ENCODE measurements at places on chromosomes 16 and 17. TPM values are rescaled to one million over a fixed set of nuclear protein-coding genes. Genes with fewer than 3 reads are reported as not detected.

- no peak for DNase-seq
These were observed 223.2 kb upstream of the PSMD7 start for GRCh38 chr16:74073456-74073855.

DNA sequence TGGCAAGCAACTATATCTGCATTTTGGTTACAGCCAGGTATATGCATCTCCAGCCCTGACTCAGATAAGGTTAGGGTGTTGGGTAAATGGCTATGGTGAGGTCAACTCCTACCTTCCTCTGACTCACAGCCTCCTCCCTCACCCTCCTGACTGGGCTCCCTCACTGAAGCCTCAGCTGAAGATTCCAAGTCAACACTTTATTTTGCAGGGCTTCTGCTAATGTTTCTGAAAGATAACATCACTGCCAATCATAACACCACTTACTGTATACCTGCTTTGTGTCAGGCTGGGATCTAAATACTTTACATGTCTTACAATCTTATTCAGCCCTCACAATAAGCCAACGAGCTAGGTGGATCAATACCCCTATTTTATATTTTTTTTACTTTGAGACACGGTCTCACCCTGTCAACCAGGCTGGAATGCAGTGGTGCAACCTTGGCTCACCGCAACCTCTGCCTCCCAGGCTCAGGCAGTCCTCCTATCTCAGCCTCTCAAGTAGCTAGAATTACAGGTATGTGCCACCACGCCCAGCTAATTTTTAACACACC lies 47.8 kb upstream of the GCSH start:
- no peak for DNase-seq

- no peak for DNase-seq
These were observed 2.6 kb downstream of the FZD2 start for GRCh38 chr17:44559634-44560554.

DPEP2 gene
- 0.88 TPM for total RNA-seq

ABCC12 gene
- not detected for total RNA-seq

All from colonic mucosa (tissue), 4 donors.